ENCODE measurements at places on chromosomes 6 and 20. TPM values are rescaled to one million over a fixed set of nuclear protein-coding genes. Genes with fewer than 3 reads are reported as not detected.

DNA sequence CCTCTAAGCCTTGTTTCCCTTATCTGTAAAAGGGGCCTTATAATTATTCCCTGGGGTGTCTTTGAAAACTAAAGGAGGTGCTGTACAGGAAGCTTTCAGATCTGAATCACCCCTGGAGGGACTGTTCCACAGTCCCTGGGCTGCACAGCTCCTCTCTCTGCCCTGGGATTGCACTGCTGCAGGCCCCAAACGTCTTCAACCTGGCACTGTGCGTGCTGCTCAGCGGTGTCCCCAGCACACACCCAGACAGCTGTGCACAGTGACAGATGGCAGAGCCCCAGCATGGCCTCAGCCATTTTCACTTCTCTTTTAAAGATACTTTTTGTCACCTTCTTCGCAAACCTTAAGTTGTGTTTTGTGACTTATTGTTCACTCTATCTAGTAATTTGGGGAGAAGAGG, 50.7 kb upstream of the INSM1 start:
- DNase-seq, result no peak

Gene BMP7
- total RNA-seq, result 0.97 TPM

- no peak for DNase-seq
These were observed 596.1 kb upstream of the NRSN1 start for GRCh38 chr6:23529902-23530301.

Gene SNPH
- total RNA-seq, result 2.0 TPM

- no peak for DNase-seq
These were observed 4.8 kb downstream of the SAMD10 start for GRCh38 chr20:63974402-63975200.

DNA sequence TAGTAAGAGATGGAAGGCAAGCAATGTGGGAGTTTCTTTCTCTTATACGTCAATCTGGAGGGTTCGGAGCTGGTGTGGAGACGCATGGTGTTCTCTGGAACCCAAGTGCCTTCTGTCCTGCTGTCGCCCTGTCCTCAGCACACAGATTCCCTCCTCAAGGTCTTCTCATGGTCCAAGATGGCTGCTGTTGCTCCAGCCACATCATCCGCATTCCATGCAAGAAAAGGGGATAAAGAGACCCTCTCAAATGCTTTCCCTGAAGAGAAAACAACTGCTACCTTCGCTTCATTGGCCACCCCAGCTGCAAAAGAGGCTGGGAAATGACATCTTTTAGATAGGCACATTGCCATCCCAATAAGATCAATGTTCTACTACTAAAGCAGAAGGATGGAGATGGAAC, 151.2 kb downstream of the ANKRD60 start:
- DNase-seq, result no peak

Gene RAMACL
- 3.2 TPM for total RNA-seq

GRCh38 chr6:64249115-64249514, 613.5 kb downstream of the PHF3 start:
- no peak for DNase-seq

- no peak for DNase-seq
These were observed 3.5 kb downstream of the PIGT start for GRCh38 chr20:45419188-45420091.

- no peak for DNase-seq
These were observed 318.6 kb downstream of the PRKN start for GRCh38 chr6:162408826-162409535.

Gene GDAP1L1
- total RNA-seq, result not detected

Gene PRL
- 1.6 TPM for total RNA-seq

GRCh38 chr6:89610149-89610642, 28.4 kb downstream of the LYRM2 start:
- peak; percentile 91 for DNase-seq

DNA sequence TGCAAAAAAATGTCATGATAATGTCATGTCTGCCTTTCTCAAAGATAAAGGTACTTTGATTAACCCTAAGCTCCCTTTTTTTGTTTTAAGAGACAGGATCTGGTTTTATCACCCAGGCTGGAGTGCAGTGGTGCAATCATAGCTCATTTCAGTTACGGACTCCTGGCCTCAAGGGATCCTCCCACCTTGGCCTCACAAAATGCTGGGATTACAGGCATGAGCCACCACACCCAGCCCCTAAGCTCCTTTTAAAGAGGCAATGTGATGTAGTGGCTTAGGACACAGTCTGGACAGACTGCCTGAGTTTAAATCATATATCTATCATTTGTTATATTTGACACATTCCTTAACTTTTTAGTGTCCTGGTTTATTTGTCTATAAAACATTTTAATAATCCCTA, 77.0 kb downstream of the FLRT3 start:
- DNase-seq, result no peak

Gene FAM184A
- 1.0 TPM for total RNA-seq

Gene LIN28B
- not detected for total RNA-seq

GRCh38 chr6:124054034-124054433, 250.4 kb downstream of the NKAIN2 start:
- DNase-seq, result no peak

DNA sequence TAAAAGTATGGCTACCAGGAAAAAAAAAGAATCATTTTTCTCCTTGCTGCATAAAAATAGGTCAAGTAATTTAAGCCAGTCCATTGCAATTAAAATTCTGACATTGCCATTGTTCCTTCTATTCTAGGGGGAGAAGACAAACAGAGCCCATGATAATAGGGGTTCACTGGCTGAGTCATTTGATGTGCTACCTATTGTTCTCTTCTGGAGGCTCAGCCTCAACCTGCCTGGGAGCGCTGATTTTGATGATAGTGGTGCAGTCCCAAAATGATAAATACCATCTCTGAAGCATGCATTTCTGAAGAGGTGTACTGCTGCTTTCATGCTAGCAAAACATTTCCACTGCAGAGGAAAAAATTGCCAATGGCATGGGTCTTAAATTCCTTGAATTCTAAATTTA, 5.8 kb downstream of the CITED2 start:
- no peak for DNase-seq

Gene MYL9
- 134 TPM for total RNA-seq

Gene RAET1L
- total RNA-seq, result not detected

Gene DZANK1
- 2.8 TPM for total RNA-seq

DNA sequence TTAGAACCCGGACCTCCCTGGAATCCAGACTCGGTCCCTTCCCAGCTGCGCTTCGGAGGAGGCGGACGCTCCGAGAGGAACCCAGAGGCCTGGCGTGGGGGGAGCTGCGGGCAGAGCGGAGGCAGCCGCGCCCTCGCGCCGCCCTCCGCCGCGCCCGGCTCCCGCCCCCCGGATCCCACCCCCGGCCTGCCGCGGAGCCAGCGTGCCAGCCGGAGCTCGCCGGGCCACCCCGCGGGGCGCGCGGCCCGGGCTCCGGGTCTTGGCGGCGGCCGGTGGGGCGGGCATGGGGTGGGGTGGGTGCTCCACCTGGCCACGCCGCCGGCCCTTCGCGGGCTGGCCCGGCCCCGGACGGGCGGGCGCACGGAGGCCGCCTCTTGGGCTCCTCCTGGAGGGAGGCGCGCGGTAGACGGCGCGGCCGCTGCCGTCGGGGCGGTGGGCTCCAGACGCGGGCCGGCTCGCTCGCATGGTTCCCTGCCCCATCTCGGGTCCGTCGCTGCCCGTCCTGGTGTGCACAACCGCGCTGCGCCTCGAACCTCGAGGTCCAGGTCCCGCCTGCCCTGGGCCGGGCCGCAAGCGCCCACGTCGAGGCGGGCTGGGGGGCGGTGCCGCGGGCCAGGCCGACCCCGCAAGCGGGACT, 592 bp upstream of the CDYL start:
- peak; percentile 94 for DNase-seq

- no peak for DNase-seq
These were observed 137.1 kb downstream of the CDC5L start for GRCh38 chr6:44524476-44525227.

Gene CCN6
- total RNA-seq, result not detected

DNA sequence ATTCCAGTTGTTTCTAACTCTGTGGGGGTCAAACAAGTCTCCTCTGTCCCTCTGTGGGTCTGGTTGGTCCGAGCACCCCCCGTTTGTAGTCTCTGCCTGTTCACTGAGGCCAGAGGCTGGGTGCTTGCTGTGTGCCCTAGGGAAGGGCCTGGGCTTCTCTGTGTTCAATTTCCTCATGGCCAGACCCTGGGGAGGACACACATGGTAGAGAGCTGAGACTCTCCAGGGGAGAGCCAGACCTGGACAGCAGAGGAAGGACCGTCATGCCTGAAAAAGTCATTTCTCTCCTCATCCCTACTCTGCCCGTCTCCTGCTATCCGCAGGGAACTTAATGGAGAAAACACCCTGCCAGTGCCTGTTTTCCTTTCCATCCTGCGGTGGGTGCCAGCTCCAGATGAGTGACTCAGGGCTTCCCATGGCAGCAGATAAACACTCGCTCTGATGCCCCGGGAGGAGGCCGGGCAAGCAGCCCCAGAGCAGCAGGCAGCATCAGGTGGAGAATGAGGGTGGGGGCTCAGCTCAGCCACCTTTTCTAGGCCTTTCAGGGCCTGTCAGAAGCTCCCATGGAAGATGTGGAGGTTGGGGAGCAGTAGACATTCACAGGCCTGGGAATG, 51.9 kb downstream of the SNAI1 start:
- no peak for DNase-seq

- DNase-seq, result no peak
These were observed 1.4 kb downstream of the MAP3K4 start for GRCh38 chr6:160992980-160993314.

Gene BAG2
- total RNA-seq, result 2.3 TPM

DNA sequence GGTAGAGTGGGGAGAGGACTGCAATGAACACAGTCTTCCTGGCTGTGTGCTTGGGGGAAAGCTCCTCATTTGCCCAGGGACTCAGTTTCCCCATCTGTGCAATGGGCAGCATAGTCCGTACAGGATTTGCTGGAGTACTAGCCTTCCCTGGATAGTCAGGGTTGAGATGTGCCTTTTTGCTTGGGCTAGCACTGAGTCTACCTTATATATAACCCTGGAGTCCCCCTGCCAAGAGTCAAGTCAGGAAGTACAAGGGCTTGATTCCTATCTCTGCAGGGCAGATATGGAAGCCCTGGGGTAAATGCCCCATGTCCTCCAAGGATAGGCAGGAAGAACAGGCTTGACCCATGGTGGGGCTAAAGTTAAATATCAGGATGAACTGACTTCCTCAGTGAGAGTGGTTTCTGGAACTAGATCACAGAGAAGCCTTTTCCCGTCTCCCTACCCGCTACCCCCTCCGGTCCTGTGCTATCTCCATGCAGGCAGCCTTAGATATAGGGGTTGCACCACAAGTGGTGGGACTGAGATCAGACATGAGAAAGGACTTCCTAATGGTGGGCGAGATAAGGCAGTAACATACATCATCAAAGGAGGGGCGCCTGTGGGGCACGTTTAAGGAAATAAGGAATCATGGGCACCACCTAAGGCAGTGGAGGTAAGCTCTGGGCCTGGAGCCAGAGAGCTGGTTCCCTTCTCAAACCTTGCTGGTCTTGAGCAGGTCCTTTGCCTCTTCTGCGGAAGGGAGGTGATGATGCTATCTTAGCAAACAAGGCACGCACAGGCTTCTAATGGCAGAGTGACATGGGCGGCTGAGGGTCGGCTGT, 157.9 kb downstream of the MRPL14 start:
- no peak for DNase-seq

DNA sequence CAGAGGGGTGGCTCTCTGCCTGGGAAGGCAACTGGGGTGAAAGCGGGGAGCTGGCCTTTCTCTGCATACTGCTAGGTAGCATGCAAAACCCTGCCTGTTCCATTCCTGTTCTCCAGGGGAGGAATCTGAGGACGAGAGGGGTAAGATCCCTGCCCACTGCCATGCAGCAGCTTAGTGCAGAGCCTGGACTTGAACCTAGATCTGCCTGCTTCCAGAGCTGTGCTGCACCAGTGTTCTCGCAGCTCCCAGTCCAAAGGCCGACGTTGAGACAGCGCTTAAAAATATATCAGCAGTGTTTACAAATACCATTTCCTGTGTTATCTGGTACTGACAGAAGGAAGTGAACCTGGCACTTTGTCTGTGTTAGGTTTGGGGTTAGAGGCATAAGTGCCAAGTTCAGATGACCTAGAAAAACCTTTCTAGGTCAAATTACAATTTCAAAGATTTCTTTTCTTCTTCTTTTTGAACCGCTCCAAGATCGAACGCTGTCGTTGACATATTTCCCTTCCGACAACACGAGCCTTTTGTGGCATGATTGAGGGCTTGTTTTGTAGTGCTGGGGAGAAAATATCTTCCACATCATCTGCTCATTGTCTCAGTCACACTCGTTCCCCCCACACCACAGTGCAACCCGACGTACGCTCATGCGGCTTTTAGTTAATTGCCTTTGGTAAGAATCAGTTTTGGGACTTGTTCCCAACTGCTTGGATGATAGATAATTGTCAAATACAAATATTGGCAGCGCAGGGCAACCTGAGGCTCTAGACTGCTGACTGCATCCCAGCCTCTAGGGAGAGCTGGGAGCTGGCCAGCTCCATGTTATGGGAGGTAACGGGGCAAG, 44.6 kb downstream of the TOX2 start:
- DNase-seq, result peak; percentile 72

- DNase-seq, result no peak
These were observed 248.9 kb downstream of the PTPRK start for GRCh38 chr6:128271527-128271926.

DNA sequence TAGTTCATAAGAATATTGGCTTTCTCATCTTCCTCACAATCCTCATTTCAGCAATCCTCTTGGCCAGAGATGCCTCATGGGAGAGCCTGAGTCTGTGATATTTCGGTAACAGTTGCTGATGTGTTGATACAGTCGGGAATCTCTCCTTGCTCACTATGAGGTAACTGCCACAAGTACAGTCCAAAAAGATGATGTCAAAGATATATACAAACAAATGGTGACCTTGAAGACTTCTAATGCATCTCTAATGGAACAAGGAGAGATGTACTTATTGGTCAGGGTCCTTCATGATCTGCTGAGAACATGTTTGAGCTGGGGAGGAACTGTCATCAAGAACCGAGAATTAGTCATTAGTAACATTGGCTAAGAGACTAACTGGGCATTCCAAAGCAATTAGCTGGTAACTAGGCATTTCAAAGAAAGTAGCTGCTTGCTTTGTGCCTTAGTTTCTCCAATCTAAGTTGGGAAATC, 56.1 kb downstream of the FILIP1 start:
- DNase-seq, result no peak

- DNase-seq, result no peak
These were observed 43.5 kb downstream of the TTI1 start for GRCh38 chr20:37989601-37990295.

DNA sequence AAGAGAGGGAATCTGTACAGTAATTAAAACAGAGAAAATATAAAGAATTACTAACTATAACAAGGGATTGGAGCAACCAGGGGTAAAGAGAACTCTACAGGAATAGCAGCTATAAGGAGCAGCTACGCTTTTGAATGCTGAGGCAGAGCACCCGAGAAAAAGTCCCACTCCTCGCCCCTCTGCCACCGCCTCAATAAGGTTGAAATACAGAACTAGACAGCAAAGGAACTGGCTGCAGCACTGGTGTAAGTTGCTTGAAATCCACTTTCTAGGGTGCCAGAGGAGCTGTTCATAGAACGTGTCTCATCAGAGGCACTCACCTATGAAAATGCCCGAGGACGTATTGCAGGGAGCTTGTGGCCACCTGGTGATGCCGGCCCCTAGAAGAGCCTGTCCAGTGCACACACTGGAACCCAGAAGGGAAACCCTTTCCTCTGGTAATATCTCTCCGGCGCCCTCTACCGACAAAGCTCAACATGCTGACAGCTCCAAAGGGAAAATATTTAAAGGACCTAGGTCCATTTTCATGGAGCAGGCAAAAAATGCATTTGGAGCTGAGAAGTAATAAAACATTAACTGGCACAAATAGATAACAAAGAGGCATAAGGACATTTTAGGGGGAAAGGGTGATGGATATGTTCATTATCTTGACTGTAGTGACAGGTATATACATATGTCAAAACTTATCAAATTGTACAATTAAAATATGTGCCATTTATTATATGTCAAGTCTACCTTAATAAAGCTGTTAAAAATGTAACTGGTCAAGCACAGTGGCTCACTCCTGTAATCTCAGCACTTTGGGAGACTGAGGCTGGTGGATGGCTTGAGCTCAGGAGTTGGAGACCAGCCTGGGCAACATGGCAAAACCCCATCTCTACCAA, 137.4 kb upstream of the HDAC2 start:
- no peak for DNase-seq
